ENCODE measurements at places on chromosomes 7 and 10.
A peak's percentile ranks its signal among the peaks of the same experiment; 100 is the strongest.

- peak; percentile 8 for DNase-seq
Measured at GRCh38 chr10:51425431-51425830, 274.0 kb downstream of the CSTF2T start.

GRCh38 chr7:128189231-128189930, 51.7 kb upstream of the LEP start:
- no peak for DNase-seq

DNA sequence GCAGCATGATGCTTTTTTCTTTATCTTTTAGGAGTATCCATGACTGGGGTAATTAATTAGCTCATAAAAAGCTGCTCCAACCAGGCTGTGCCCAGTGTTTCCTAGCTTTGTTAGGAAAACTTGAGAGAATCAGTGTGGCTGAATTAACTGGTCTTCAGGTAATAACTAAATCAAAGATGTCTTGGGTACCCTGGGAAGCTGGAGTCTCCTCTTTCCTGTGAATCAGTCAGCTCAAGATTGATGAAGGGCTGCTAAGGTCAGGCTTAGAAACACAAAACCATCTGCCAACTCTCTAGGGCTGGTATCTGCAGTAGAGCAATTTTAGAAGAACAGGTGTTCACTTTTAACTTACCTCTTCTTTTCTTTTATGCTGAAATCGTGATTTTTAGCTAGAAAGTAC, 21.4 kb upstream of the ATOH7 start:
- no peak for DNase-seq

DNA sequence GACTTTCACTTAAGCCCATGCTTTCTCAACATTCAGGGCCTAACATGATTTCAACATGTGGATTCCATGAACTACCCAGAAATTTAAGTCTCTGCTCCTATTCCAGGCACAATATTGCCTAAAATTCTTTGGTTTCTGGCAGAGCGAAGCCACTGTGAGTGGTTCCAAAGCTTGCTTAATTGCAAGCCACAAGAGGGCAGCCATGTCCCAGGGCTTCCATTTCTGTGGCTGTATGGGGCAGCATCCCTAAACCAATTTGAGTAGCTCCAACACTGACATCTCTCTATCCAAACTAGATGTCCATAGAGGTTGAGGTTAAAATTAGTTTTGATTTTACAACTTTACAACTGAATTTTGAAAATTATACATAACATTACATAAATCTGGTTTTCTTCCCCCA, 56.3 kb upstream of the MDFIC start:
- peak; percentile 83 for DNase-seq

GRCh38 chr10:124298891-124299290, 119.8 kb downstream of the OAT start:
- no peak for DNase-seq

DNA sequence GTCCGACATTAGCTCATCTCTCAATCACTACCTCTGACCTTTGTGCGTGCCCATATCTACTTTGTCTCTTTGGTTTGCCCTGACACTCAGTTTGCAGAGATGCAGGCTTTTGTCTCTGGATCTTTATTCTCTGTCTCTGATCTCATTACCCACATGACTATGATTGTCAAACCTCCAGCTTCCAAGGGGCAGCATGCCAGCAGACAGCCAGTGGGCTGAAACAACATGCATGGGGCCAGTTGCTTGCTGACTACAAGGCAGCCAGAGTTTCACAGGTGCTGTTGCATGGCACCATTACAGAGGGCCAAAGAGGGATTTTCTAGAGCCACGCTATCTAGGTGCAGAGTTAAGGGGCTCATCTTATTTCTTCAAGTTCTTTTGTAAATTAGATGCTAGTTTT, 146.2 kb downstream of the SPAG6 start:
- no peak for DNase-seq

GRCh38 chr10:60262647-60263126, 127.0 kb downstream of the ANK3 start:
- no peak for DNase-seq

DNA sequence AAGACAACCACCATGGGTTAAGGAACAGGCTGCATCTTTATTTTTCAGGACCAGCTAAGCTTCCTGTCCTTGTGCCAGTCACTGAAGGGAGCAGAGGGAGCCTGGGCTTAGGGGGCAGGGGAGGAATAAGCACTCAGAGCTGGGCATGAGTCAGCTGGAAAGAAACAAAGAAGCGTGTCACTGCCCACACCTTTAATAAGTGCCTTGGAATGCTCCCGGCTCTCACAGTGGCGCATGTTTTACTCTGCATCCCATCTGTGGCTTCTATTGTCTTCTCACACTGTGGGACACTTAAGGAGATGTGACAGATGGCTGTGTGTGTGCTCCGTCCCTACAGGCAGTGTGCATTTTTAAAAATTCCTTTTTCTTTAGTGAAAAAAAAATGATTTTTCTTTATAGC, 71.7 kb downstream of the MTURN start:
- peak; percentile 69 for DNase-seq

DNA sequence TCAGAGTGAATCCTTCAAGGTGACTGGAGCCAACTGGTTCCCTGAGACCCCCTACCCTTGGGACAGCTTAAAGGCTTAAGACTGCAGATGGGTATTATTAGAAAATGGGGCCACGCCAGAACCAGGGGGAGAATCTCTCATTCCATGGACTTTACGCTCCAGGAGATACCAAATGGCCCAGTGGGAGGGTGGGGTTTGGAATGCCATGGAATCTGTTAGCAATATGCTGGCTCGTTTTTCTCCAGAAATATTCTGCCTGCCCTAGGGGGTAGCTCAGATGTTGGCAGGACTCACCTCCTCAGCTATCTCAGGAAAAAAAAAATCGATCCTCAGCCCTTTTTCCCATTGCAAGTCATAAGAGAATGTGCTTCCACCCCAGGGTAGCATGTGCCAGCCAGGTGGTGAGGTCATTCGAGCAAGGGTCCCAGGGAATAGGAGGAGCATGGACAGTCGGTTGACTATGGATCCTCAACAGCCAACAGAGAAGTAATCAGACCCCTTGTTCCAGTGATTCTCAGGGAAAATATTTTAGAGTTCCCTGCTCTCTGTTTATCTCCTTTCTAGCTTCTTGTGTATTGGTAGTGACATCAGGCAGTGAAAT, 22.9 kb downstream of the SVIL start:
- no peak for DNase-seq

DNA sequence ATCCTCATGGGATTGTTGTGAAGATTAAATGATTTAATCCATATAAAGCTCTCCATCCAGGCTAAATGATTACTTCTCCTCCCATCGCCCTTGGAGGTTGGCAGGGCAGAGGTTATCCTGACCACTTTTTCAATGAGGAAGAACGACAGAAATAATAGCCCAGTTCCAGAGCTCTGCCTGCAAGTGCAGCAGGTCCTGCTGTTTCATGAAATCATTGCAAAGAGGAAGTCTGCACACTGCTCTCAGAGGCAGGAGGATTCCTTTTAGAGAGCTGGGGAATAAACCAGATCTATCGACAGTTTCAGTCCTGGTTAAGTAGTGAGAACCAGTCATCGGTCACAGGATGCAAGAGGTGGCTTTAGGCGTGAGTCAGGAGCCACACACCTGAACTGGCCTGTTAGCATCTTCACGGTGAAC, 25.0 kb upstream of the CDH23 start:
- DNase-seq, result no peak

GRCh38 chr7:4964506-4964905, 5.5 kb upstream of the MMD2 start:
- no peak for DNase-seq

DNA sequence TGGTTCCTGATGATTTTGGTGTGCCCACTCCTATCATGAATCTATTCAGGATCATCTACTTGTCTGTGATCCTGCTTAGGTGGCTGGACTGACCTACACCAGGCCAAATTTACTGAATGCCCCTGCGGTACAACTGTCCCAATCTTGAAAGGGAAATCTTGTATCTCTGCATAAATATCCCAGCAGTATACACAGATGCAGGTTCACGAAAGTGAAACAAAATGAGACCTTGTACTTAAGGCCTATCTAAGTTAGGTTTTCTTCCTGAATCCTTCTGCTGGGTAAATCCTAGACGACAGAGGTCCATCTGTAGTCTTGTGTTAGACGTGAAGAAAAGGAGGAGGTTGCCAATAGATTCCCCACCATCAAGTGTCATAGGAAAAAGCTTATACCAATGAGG, 85.5 kb upstream of the NOBOX start:
- DNase-seq, result no peak

GRCh38 chr10:128364631-128365030, 238.4 kb upstream of the MKI67 start:
- DNase-seq, result no peak

All from cardiac fibroblast (primary cell).